ENCODE measurements at places on chromosomes 4 and X.

- no peak for DNase-seq
Observed at GRCh38 chrX:68939868-68940267, 111.0 kb downstream of the EFNB1 start.

GRCh38 chr4:168528131-168528949 lies 31.5 kb downstream of the PALLD start:
- no peak for DNase-seq

- no peak for DNase-seq
Observed at GRCh38 chr4:26048950-26049349, 134.9 kb downstream of the SMIM20 start.

DNA sequence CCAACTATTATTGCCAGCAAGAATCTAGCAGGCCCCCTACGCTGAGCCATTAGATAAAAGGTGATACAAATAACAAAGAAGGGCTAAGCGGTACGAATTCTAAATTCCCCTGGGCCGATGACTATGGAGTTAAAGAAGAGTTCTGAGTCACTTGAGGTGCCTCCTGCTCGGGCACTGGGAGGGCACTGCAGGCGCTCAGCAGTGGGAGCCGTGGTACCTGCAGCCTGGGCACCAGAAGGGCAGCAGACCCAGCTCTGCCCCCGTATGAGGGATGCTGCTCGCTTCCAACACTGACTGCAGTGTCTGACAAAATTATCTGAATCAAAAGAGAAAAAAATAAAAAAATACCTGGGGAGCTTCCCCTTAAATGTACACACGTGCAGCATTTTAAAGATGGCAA lies 44.1 kb upstream of the MTNR1A start:
- DNase-seq = no peak

- no peak for DNase-seq
Observed at GRCh38 chrX:67636532-67636931, 92.7 kb downstream of the AR start.

GRCh38 chrX:121356139-121356849 lies 308.9 kb downstream of the GLUD2 start:
- no peak for DNase-seq

DNA sequence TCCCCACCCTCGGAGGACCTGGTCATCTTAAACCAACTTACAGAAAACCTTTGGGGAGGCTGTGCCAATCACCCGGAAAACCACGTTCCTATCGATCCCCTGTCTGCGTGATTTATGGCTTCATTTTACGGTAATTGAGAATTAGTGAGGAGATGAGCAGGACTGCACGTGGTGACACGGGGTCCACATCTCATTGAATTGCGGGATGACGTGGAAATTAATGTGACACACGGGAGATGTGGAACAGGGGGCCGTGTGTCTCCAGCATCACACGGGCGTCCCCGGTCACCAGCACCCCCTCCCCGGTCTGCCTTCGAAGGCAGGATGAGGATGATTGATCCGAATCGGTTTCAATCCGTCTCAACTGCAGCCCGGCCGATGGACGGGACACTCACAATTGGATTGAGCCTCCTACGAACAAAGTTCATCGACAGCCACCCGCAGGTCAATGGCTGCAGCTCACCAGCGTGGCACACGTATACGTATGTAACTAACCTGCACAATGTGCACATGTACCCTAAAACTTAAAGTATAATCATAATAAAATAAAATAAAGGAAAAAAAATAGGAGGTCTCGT lies 160.3 kb downstream of the SHOX start:
- DNase-seq = no peak

DNA sequence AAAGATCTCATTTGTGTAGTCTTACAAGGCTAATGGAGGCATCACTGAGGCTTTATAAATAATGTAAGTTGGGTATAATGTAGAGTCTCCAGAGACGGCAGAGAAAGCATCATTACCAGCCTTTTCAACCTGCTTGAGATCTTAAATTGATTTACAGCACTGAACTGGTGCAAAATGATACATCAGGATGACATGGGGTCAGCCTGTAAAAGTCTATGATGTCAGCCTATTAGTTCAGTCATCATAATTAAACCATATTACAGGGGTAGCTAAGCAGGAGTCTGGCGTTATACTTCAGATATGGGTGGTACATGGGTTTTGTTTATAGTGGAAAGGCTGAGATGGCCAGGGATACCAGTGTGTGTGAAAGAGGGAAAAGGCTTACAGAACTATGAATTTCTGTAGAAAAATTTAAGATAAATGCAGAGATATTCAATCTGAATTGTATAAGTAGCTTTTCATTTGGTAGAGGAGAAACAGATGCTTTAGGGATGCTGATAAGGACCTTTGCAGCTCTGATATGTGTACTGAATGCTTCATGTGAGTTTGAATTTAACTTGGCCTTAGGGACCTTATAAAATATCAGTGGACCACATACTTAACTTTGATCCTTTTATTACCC lies 2.7 kb downstream of the SMAD1 start:
- no peak for DNase-seq

- no peak for DNase-seq
Observed at GRCh38 chr4:35793045-35793722, 451.1 kb downstream of the ARAP2 start.

- no peak for DNase-seq
Observed at GRCh38 chrX:83845397-83845796, 15.5 kb upstream of the CYLC1 start.

DNA sequence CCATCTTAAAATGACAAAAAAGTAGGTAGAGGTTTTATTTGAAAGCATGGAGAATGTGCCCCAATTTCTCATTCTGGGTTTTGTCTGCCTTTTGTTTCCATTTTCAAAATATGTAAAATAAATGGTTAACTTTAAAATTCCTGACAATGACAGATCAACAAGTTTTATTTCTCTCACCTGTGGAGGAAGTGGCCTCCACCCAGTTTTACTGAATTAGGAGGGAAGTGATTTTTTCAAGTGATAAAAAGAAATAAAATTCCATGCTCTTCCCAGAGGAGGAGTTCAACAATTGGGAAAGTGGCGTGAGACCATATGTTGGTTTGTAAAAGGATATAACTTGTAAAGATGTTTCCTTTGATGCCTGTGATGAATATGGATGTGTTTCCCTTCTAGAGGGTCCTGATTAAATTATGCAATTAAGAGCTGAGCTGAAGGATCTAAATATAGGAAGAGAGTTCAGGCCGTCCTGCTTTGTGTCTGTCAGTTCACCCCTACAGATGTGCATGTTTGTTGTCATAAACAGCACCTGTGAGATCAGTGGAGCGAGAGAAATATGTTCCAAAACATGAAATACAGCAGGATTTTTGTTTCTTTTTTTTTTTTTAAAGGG lies 19.5 kb downstream of the SMAD1 start:
- no peak for DNase-seq

Data from T-helper 2 cell (primary cell).